ENCODE measurements at places on chromosomes 7 and 10.
A peak's percentile ranks its signal among the peaks of the same experiment; 100 is the strongest.

DNA sequence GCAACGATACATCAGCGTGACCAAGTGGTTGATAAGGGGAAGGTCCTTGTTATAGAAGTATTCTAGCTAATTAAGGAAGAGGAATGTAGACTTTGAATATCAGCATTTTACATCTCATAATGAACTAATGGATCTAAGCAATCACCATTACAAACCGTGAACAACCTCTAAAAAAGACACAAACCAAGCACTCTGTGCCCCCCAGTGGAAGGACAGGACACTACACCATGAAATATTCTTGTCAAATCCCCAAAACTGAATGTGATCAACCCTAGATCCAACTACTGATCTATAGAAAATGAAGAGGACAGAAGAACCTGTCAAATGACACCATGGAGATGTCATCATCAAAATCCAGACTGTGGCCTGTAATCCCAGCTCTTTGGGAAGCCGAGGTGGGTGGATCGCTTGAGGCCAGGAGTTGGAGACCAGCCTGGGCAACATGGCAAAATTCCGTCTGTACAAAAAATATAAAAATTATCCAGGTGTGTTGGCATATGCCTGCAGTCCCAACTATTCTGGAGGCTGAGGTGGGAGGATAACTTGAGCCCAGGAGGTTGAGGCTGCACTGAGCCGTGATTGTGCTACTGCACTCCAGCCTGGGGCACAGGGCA lies 111.3 kb upstream of the CARD11 start:
- DNase-seq = peak; percentile 24

DNA sequence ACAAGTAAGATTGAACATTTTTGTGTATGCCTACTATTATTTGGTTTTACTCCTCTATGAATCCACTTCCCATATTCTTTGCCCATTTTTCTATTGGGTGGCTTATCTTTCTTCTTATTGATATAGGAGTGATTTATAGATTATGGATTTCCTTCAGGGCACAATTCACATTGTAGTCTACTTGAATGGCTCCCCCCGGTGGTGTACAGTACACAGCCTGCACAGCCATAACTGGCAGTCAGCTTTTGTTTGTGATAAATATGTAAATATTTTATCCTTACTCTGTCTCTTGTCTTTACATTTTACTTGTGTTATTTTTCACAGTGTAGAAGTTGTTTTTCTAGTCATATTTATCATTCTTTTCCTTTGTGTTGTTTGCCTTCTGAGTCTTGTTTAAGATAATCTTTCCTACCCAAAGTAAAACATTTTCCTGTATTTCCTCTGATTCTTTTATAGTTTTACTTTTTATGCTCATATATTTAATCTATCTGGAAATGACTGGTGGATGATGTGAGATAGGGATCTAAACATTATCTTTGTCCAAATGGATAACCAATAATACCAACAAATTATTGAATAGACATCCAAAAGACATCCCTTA lies 23.9 kb upstream of the CALD1 start:
- DNase-seq = no peak

GRCh38 chr7:36272567-36273269 lies 116.9 kb upstream of the ANLN start:
- no peak for DNase-seq

- no peak for DNase-seq
Observed at GRCh38 chr7:129642871-129643549, 31.5 kb downstream of the NRF1 start.

- no peak for DNase-seq
Observed at GRCh38 chr7:16975712-16976111, 93.9 kb upstream of the AGR3 start.

GRCh38 chr10:38038107-38038931 lies 27.8 kb downstream of the ZNF33A start:
- no peak for DNase-seq

- no peak for DNase-seq
Observed at GRCh38 chr10:15242261-15242840, 73.9 kb upstream of the NMT2 start.

GRCh38 chr7:157840914-157841772 lies 504.3 kb downstream of the DNAJB6 start:
- DNase-seq = peak; percentile 49
